A549 (cell line): ENCODE measurements at places on chromosomes 12 and 14.

DNA sequence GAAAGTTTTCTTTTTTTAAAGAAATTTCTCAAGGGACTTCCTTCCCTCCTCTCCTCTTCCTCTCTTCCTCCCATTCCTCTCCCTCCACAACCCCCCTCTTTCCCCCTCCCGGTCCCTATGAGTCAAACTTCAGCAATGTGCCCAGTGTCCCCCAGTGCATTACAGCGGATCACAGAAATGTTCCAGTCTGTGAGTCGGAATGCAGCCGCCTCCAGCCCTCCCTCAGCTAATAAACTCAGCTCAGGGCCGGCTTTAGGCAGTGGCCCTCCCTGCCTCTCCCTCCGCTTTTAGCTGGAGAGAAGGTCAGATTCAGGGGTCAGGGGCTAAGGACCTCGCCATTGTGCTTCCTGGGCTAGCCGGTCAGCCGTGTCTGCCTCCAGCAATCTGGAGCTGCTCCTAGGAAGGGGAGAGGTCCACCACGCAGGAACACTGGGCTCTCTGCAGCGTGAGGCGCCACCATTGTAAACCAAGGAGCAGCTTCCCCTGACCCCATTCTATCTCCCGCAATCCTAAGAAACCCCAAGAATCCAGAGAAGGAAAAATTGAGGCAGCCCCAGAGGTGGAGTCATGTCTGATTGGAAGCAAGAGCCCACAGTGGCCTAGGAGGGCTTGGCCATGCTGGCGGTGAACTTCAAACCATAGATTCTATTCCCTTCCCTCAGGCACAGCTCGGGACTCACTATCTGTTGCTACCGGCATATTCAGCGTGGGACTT, 1.1 kb upstream of the HDAC7 start:
- peak; percentile 91 for DNase-seq

GRCh38 chr14:74982661-74983060, 20.1 kb upstream of the EIF2B2 start:
- no peak for DNase-seq

DNA sequence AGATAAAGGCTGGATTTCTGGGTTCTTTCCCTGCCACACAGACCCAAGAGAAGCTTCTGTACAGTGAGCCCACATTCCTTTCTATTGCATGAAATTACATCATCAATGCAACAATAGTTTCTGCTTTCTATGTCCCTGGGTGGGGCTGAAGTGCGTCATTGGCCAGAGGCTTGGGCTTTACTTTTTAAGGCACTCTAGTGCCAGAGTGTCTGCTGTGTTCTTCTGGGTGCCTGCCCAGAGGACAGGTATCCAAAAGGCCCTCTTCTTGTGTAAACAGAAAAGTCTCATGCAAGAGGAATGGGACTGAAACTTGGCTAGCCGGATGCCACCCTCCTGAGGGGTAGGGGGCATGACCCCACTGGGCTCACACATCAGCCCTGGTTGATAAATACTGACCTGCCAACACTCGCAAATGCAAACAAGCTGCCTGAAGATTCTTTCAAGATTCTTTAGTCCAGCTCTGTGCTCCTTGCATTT, 5.9 kb downstream of the KRT86 start:
- peak; percentile 94 for DNase-seq

GRCh38 chr12:65318186-65318685, 39.8 kb downstream of the MSRB3 start:
- no peak for DNase-seq

- DNase-seq: no peak
Observed at GRCh38 chr12:107478881-107479280, 206.7 kb upstream of the PWP1 start.

DNA sequence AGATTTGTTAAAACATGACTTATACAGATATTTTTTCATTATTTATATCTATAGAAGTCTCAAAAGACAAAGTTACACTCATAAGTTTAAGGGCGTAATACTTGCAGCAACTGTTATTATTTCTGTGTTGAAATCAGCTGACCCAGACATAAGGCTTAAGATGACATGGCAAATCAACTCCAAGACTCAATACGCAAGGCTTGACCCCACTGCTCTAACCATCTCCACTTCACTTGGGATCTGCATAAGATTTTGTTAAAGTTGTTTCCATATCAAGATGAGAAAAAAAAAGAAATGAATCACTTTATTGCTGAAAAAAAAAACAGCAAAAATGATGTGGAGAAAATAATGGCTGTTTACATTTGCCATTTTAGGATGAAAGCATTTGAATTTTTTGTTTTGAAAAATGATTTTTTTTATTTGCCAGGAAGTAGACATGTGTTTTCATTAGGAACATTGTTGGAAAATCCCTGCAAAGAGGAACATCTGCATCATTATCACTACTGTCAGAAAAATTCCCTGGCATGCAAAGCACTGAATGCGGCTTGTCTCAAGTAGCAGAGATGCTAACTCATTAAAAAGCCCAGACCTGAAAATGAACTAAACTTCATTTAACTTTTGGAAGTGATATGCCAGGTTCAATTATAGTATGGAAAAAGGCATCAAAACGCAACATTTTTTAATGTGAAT, 73.5 kb downstream of the LIN7A start:
- DNase-seq: no peak

GRCh38 chr12:25816637-25817036, 141.8 kb upstream of the RASSF8 start:
- DNase-seq: no peak

- DNase-seq: peak; percentile 33
Observed at GRCh38 chr12:95700316-95700785, 90.2 kb downstream of the NTN4 start.

GRCh38 chr14:30211326-30211725, 283.7 kb upstream of the PRKD1 start:
- no peak for DNase-seq

GRCh38 chr14:105330491-105330895, 15.9 kb downstream of the PACS2 start:
- no peak for DNase-seq

GRCh38 chr12:16238661-16239060, 38.8 kb downstream of the SLC15A5 start:
- no peak for DNase-seq

DNA sequence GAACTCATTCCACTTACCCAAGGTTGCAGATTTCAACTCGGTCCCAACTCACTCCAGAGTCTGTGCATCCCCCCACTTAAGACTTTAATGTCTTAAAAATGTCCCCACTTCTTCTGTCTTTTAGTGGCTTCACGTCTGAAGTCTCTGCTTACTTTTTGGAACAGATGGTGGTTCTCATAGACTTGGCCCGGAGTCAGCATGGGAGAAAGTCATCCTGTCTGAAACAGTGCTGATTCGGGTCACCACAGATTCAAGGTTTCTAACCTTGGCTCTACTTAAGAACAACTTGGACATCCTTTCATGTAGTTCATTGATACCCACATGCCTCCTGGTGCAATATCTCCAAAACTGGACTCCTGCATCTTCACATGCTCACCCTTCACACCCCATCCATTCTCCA, 26.0 kb downstream of the CHST11 start:
- no peak for DNase-seq

GRCh38 chr12:69331519-69331908, 16.7 kb upstream of the LYZ start:
- DNase-seq: no peak

DNA sequence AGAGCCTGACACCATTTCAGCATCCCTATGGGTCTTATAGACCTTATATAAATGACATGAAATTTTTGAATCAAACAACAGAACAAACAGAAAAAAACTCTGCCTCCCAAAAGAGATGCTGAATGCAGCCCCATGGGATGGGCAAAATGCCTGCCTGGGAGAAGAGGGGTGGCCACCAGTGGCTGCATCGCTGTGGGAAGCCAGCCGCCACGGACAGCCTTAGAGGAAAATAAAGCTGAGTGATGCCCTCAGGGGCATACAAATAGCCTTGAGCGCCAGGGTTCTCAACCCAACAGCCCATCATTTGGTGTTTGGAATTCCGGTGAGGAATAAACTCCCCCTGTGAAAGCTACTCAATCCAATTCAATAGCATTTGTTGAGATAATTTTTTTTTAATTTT, 22.9 kb downstream of the SYNE3 start:
- no peak for DNase-seq

GRCh38 chr12:119692997-119693396, 25.1 kb downstream of the PRKAB1 start:
- no peak for DNase-seq

- no peak for DNase-seq
Observed at GRCh38 chr14:97033556-97034081, 236.4 kb downstream of the VRK1 start.

DNA sequence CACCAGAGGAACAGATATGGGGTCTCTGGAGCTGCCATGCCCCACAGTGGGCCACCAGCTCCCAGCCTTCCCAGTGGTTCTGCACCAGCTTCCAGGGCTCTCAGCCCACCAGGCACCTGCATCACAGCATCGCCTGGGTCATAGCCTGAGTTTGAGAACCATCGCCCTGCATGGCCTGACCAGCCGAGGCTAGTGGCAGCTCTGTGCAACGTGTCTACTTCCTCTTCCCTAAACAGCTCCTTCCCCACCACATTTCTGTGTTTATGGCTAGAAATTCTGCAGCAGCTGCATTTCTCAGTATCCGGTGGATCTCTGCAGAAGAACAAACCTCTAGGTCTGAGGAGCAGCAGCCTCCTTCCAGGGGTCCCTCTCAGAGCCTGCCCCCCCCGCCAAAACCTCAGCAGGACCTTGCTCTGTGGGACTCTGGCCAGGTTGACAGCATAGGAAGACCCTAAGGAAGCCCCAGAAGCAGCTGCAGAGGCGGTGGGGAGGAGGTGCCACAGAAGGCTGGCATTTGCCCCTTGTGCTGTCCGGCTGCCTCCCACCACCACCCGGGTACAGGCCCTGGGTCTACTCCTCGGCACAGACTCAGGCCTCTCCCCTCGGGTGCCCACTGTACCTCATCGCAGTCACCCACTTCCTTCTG, 47.7 kb downstream of the PSMA6 start:
- DNase-seq: no peak

DNA sequence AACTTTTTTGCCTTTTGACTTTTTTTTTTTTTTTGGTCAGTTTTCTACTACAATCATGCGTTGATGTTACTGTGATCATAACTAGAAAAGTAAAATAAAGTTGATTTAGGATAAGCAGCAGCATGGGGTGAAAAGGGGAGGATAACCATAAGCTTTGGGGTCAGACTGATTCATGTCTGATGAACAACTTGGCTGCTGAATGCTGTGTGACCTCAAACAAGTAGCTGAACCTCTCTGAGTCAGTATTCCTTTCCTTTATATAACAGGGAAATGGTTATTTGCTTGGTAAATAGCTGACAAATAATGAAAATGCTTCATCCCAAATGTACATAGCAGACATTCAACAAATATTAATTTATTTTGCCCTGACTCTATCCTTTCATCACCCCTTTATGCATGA, 413.0 kb downstream of the VRK1 start:
- DNase-seq: no peak

GRCh38 chr14:44438936-44439335, 68.1 kb downstream of the FSCB start:
- DNase-seq: no peak

DNA sequence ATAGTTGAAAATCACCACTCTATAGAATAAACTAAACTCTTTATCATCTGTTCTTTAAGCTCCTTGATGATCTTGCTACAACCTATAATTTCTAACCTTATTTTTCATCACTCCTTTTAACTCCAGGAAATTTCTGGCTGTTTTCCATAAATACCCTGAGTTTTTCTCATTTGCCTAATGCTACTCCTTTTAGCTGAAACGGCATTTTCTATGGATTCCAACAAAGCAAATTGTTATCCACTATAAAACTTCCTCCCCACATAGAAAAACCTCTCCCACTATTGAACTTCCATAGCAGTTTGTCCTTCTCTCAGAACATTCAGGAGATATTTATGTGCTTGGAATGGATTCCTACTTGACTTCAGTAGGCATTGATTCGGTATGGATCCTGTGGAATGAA, 122.8 kb downstream of the SLC41A2 start:
- DNase-seq: no peak
